Urinary bladder (tissue), 4 donors: ENCODE measurements at places on chromosomes 13 and 19. TPM values are rescaled to one million over a fixed set of nuclear protein-coding genes. Genes with fewer than 3 reads are reported as not detected.

Gene CDC37
- total RNA-seq, result 59.5 TPM

Gene CEACAM19
- 1.8 TPM for total RNA-seq

Gene RNF17
- total RNA-seq, result not detected

Gene GPR183
- total RNA-seq, result 22.8 TPM

Gene PRR19
- total RNA-seq, result not detected

Gene KCNJ14
- total RNA-seq, result 0.42 TPM

Gene CATSPERD
- total RNA-seq, result not detected

Gene ICAM4
- total RNA-seq, result 2.6 TPM

DNA sequence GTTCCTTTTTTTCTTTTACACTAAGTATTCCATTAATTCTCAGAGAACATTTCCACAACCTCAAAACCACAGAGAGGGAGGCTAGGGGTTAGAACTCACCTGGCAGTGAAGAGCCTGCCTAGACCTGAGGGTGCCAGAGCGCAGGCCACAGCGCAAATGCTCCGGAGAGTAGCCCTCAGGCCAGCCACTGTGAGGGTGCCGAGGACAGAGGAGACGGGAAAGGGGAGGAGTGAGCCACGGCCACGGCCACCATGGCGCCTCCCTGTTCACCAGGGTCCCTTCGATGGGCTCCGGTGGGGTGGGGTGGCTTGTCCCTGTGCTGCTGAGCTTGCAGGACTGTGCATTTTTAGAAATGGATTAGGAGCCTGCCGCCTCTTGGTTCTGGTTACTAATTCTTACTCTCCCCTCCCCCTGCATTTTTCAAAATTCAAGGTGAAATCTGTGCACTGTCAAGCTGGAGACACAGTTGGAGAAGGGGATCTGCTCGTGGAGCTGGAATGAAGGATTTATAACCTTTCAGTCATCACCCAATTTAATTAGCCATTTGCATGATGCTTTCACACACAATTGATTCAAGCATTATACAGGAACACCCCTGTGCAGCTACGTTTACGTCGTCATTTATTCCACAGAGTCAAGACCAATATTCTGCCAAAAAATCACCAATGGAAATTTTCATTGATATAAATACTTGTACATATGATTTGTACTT is 58.8 kb downstream of the GGACT start:
- DNase-seq, result no peak

DNA sequence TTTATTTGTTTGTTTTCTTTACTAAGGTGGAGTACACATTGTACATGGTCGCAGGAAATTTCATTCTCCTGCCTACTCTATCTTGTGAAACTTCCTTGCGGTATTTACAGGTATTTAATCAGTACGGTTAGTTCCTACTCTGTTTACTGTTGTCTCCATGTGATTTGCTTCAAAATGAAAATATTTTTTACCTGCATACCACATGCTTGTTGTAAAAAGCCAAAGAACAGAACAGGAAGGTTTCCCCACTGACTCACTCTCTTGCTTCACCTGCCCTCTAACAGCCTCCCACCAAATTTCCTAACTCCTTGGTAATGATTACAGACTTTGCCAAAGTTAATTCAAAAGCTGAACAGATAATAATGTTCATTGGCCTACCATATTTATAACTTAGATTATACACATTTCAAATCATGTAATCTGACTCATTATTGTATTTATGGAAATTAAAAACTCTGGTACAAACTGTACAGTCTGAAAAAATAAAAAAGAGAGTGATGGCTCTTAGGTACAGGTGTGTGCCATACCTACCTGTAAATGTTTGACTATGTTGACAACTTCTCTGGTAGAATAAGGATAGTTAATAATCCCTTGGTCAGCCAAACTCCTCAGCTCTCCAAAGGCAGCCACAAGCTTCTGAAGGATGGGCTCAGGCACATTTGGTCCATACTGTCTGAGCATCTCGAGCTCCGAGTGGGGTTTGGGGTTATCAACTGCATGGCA is 239.9 kb downstream of the VWA8 start:
- DNase-seq, result no peak

DNA sequence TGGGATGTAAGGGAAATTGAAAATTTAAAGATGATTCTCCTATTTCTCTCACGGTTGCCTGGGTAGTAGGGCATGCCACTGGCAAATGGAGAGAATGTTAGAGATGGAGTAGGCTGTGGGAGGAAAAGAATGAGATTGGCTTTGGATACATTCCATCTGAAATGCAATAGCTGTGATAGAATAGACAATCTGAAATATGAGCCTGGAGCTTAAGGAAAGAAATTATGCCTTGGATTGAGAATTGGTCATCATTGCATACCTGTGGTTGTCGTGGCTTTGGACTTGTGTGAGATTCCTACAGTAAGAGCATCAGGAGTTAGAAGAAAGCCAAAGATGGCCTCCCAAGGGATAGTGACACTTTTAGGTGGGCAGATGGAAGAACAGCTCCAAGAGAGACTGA is 305.1 kb upstream of the SLC10A2 start:
- no peak for DNase-seq

DNA sequence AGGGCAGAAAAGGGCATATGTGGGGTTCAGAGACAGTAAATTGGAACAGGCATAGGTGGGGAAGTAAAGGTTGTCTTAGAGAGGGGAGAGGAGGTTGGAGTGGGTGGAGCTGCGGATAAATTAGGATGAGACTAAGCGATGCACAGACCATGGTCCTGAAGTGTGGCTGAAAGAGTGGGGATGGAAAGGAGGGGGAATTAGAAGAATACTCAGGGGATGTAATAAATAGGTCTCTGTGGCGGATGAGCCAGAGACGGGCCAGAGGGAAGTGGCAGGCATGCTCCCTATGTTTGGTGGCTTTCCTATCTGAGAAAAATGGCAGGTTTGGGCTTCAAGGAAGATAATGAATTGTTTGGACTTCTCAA is 123.4 kb downstream of the OLFM4 start:
- no peak for DNase-seq

- DNase-seq, result no peak
Observed at GRCh38 chr13:46386392-46387063, 524 bp downstream of the RUBCNL start.

GRCh38 chr19:9862938-9863337 is 27.8 kb downstream of the PIN1 start:
- no peak for DNase-seq

GRCh38 chr13:27236478-27236877 is 14.9 kb upstream of the RPL21 start:
- no peak for DNase-seq

GRCh38 chr13:30832845-30833332 is 73.2 kb upstream of the MEDAG start:
- peak; percentile 60 for DNase-seq

DNA sequence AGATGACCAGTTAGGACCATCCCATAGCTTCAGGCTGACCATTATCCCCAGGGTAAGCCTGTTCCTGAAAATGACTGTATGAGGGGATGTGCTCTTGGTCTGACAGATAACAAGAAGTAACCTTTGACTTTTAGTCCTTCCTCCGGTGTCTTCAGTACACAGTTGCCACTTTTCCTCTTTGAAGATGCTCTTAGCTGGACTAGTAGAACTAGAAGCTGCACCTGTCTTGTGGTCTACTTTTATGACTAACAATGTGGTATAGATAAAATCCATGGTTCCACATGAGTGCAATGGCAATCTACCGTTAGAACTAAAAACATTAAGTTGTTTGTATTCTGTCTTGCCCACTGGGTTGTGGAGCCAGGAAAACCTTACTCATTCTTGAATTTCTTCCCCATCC is 5.9 kb upstream of the RUBCNL start:
- no peak for DNase-seq

- DNase-seq, result no peak
Observed at GRCh38 chr13:38759390-38759789, 72.5 kb downstream of the FREM2 start.

DNA sequence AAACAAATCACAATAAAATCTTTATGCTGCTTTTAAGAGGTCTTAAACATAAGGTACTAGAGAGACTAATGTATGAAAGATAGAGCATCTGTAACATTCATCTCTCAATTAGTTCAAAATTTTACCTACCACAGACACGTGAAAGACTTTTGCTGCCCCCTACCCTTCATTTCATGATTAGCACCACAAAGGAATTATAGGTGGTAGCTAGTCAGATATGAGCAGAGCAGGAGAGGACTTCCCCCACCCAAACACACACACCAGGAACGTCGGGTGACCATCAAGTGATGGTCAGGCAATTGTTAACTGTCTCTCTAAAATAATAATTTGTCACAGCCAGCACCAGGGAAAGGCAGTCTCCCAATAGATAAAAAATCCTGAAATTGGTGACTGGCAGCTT is 1531.7 kb upstream of the SPRY2 start:
- DNase-seq, result no peak

- no peak for DNase-seq
Observed at GRCh38 chr13:94515374-94515773, 35.9 kb upstream of the DCT start.

- DNase-seq, result no peak
Observed at GRCh38 chr13:95357875-95358274, 56.6 kb upstream of the ABCC4 start.

DNA sequence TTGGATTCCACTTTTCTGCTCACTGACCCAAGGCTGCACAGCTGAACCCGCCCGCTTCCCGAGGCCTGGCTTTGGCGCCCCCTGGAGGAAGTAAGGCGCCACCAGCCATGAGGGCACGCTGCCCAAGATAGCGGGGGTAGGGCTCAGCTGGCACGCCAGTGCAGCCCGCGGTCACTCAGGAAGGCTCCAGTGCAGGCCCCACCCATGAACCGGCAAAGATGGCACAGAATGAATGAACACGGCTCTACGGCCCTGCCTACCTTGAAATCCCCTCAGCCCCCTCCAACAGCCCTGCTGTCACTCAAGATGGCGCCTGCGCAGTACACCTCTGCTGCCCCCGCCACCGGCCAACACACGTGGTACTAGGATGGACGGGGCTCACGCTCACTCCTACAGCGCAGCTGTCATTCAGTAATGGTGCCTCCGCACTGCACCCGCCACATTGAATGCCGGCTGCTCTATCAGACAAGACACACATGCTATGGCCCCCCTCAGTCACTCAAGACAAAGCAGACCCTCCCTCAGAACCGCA is 3.0 kb downstream of the PEG3 start:
- DNase-seq, result peak; percentile 67

GRCh38 chr13:40094056-40094455 is 438.6 kb downstream of the COG6 start:
- DNase-seq, result no peak

DNA sequence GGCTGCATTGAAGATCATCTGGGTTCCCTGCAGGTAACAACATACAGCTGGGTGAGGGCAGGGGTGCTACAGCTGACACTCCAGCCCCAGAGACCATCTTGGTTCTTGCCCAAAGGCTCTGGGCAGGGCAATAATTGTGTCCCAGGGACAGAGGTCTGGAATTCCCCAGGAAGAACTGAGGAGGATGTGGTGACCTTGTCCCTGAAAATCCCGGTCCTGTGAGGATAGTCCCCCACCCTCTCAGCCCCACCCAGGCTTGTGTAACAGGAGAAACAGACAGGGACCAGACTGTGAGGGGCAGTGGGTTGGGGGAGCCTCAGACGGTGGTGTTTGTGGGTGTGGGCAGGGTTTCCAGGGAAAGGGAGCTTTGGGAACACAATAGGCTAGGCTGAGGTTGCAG is 63.5 kb downstream of the COLGALT1 start:
- DNase-seq, result no peak

- DNase-seq, result no peak
Observed at GRCh38 chr13:51437550-51438127, 15.2 kb downstream of the INTS6 start.

GRCh38 chr13:28248080-28248479 is 109.7 kb downstream of the PAN3 start:
- DNase-seq, result no peak

DNA sequence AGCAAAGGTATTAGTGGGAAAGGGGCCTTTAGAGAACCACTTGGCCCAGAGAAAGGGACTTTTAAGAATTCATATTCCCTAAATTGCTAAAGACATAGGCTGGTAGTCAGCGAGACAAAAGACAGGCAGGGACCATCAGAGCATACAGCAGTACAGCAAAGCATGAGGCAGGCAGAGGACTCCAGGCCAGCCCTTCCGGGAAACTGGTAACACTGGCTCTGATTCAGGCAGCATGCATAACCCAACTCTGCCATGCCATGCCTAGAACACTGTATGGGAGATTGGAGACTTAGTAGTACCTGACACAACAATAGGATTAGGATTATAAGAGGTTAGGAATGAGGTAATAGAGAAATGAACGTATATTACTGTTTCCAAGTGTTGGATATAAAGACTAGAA is 34.9 kb downstream of the CAB39L start:
- DNase-seq, result no peak

GRCh38 chr19:42872608-42873007 is 6.9 kb downstream of the PSG1 start:
- no peak for DNase-seq

DNA sequence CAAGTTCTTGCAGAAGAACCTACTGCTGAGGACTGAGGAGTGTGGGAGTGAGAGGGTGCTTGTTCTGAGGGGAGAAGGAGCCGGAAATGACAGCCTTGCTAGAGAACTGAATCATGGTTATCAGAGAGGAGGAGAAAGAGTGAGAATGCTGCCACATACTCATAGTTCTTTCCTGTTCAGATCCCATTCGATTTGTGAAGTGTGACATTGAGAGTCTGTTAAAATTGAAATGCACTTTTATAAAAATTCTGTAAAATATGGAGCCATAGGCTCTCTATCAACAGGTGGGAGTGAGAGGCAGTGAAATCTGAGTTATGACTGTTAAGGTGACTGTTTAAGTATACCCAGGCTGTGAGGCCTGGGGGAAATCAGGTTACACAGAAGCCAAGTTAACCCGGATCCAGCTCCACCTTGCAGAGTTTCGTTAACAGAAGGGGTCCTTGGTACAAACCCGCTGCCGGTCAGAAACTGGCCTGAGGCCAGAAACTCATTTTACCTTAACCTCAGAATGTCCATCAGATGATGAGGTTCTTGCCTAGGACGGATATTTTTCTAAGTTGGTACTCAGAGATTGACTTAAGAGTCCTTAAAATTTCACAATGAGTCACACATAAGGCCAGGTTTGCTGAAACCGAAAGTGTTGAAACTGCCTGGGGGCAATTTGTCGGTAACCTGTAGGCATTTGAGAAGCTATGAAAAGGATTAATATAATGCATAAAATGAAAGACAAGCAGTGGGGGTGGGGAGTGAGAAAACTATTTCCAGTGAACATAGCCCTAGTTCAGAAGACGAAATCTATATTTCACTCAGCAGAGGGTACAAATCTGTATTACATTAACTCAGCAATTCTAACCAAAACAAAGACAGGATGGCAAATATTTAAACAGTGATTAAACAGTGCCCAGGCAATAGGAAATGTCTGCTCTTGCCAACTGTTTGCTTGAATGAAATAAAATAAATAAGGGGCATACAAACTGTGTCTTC is 350.5 kb downstream of the KCNRG start:
- DNase-seq, result peak; percentile 23

GRCh38 chr19:47766670-47767069 is 11.8 kb upstream of the SELENOW start:
- DNase-seq, result no peak

DNA sequence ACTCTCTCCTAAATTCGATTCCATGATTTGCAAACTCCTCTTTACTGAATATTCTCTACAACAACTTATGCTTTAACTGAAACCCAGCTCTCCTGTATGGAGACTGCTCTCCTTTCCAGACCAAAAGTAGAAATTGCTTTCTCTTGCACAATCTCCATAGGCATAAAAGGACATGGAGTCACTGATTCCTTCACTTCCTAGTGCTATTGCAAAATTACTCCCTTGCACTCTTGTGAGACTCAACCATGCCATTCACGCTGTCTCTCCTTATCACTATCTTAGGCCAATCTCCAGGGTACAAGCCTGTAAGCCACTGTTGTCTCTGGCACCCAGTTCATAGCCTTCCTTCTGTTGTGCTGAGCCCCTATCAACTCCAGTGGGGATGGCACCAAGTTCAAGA is 30.6 kb downstream of the SERPINE3 start:
- no peak for DNase-seq
